Stimulated activated CD4-positive, alpha-beta T cell treated with anti-CD3 and anti-CD28 coated beads, Interleukin-1b, Interleukin-23, amount 100 ng/mL, for 4 hours (primary cell): ENCODE measurements at places on chromosomes 2 and 18.

GRCh38 chr2:40658941-40659340 lies 207.1 kb upstream of the SLC8A1 start:
- DNase-seq, result no peak

DNA sequence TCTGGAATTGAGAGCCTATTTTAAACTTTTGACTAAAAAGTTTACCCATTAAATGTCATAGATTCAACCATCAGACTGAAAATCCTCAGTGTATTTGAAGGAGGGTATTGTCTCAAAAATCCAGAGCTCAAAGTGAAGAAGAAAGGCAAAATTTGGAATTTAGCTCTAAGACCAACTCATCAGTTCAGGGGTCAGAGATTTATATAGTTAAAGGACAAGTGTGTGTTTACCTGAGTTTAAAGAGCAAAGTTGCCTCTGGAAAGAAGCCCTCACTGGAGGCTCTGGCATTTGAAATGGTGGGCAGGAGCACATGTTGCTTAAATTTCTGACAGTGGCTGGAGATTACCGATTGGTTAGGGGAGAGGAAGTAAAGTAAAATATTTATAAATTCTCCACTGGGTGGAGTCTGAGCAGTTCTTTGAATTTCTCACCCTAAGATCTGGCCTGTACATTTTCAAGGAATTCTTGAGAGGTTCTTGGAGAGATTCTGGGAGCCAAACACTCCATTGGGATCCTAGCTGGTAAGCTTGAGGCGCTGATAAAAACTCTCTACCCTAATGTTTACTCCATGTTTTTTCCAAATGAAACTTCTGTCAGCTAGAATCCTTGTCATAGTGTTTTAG lies at the start of gene KYNU:
Gene KYNU, plus strand, starts transcription at position 449 of the 623 bp plus-strand sequence. CDS start 7,704 bp downstream, outside the sequence.
- DNase-seq, result no peak

- DNase-seq, result no peak
Observed at GRCh38 chr2:179917272-179917671, 55.9 kb upstream of the ZNF385B start.

DNA sequence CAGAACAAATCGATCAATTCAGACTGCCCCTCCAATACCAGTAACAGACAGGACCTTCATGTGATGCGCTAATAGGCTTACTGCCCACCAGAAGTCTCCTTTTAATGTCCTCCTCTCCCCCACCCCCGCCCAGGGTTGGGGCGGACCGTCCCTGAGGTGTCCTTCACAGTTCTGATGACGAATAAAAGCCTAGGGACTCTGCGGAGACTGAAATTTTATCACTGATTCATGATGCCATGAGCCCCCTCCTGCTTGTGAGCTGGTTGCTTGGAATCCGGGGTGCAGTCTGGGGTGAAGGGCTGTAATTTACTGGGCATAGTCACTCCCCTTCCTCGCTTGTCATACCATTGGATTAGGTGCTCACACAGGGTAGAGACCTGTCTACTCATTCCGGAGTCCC lies 42.3 kb downstream of the B3GNT2 start:
- no peak for DNase-seq

- no peak for DNase-seq
Observed at GRCh38 chr2:240195316-240195861, 54.9 kb upstream of the OTOS start.

- no peak for DNase-seq
Observed at GRCh38 chr2:24544456-24545115, 53.5 kb downstream of the NCOA1 start.

DNA sequence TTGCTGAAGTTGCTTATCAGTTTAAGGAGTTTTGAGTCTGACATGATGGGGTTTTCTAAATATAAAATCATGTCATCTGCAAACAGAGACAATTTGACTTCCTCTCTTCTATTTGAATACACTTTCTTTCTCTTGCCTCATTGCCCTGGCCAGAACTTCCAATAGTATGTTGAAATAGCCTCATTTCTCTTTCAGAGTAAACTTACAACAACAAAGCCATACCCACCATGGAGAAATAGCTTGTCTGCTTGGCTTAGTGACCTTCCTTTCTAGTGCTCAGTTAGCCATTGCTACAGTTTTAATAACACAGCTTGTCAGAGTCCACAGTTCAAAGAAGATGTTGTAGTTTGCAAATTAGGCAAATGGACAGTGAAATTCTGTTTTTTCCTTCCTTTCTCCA lies 228.0 kb downstream of the ETAA1 start:
- no peak for DNase-seq

- no peak for DNase-seq
Observed at GRCh38 chr18:61782545-61782944, 110.3 kb downstream of the RNF152 start.

DNA sequence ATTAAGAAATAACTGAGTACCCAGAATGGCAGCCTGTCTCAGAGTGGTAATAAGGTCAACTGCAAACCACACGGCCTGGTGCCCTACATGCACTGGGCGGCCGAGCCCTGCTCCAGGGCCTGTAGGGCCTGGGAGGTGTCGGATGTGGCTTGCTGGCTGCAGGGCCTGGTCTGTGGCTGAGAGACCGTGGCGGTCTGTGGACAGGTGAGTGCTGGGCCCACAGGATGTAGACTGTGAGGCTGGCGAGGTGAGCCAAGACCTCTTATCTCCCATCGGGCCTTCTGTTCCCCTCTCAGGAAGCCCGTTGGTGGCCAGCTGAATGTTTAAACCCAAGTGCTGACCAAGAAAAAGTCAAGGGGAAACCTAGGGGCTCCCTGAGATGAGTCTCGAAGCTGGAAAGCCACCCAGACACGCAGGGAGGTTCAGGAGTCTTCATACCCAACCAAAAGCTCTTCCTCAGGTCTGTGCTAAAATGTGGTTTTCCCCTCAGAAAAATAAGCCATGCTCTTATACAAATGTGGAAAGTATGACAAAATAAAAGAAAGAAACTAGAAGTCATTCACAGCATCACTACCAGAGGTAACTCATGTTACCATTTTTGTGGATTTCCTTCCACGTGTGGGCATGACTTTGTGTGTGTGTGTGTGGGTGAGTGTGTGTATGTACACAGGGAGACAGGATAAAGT lies 47.7 kb upstream of the CTDP1 start:
- DNase-seq, result no peak

DNA sequence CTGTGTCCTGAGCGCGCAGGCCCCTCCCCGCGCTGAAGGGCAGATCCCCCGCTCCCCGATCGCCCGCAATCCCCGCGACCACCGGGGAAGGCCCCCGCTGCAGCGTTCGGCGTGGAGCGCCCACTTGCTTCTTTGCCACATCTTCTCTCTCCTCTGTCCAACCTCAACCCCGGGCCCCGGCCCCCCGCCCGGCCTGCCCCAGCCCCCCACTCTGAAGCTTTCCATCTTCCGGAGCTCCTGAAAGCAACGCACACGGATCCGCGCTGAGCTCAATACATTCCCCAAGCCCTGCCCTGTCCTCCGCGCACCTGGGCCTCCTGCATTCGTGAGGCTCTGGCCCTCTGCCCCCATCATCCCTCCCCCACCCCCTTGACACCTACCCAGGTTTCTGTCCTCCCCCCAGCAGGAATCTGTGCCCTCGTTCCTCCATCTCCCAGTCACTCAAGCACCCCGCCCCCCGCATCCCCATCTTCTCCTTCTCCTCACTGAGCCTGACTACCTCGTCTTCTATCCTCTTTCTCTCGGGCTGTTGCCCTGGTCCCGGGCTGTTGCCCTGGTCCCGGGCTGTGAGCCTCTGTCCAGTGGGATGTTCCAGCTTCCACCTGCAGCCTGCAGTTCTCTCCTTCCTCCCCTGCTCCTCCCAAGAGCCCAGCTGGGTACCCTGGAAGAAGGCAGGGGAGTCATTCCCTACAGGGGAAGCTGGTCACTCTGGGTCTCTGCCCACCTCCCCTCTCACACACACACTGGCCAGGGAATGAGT lies 7.8 kb downstream of the SPEG start:
- DNase-seq, result no peak

DNA sequence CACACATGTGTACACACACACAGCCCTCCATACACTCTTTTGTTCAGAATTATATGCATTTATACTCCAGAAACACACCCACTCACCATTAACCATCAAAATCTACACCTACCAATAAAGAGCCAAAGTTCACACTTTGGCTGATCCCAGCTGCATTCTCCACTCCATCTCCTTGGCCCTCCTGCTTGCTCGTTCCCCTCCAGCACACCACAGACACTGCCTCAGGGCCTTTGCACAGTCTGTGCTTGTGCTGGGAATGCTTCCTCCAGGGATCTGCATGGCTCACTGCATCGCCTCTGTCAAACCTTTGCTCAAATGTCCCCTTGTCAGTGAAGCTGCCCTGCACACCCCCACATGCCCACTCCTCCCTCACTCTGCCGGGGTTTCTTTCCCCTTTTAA lies 46.0 kb downstream of the POMC start:
- DNase-seq, result no peak
